ENCODE measurements at places on chromosomes 11 and 22.
A peak's percentile ranks its signal among the peaks of the same experiment; 100 is the strongest.

DNA sequence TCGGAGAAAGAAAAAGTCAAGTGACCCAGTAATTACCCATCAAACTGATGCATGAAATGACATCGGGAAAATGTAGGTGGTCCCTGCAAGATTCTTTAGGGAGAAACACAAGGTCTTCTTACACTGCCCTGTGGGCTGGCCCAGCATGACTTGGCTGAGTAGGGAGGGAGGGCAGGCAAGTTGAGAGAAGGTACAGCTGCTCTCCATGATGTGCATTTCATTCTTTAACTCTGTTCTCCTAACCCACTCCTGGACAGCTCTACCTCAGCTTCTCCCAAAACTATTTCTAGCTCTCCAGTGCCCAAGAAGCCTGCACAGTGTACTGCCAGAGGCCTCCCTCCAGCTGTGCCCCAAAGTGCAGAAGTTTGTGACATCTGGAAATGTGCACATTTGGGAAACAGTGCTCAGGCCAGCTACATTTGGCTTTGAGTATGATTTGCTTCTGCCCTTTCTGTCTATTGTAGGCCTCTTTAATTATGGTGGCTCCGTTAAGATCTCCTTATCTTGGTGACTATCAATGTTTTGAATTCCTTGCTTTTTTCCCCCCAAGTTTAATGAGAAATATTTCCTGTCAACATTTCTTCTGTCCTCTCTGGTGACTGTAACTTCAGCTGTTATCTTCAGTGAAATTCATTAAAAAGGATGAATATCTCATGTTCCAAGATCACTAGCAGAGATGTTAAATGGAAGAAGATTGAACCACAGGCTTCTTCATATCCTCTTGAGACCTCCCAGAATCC is 26.7 kb upstream of the PRSS23 start:
- no peak for DNase-seq

DNA sequence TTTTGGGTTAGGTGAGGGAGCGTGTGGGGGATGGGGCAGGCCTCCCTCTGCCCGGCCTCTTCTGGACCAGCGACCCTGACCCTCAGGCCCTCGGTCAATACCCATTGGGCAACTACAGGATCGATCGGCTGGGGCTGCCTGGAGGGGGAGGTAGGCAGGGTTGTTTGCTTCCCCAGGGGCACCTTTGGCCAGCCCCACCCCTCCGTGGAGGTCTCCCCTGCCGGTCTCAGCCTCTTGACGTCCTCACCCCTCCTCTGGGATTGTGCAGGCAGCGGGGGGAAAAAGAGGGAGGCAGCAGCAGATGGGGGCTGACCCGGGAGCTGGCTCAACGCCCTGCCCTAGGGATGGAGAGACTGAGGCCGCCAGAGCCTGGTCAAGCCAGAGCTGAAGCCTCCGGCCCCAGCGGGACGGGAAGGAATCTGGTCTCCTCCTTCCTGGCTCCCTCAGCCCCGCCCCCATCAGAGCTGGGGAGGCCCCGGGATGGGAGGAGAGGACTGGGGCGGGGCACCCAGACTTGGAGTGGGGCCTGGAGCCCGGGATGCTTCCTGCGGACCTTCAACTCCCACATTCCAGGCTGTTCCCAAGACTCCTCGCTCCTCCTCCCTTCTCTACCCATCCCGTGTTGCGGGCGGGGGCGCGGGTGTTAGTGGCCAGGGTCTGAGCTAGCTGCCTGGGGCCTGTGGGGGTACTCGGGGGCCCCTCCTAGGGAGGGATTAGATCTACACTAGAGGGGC is 14.4 kb upstream of the CDC42EP1 start:
- DNase-seq = no peak

- DNase-seq = no peak
These were observed 43.0 kb upstream of the EIF3D start for GRCh38 chr22:36571991-36572390.

- no peak for DNase-seq
These were observed 61.0 kb downstream of the RPS6KA4 start for GRCh38 chr11:64419818-64420485.

DNA sequence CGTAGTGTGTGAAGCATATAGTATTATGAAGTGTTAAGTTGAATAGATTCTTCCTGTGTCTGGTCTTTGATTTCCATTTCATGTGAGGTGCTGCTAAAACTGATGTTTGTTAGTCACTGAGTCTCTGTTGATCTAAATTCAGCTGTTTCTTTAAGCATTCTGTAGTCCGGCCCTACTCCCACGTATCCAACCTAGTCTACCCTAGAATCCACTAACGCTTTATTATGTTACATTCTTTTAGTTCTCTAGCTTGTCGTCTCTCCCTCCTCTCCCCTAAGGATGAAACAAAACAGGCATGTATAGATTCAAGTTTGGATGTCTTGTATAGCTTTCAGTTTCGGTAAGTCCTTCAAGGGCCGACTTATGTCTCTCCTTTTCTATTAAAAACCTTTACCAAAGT is 4.1 kb downstream of the WEE1 start:
- DNase-seq = no peak

GRCh38 chr22:39984006-39984405 is 10.7 kb upstream of the FAM83F start:
- no peak for DNase-seq

GRCh38 chr22:40631925-40632324 is 4.6 kb downstream of the MRTFA start:
- no peak for DNase-seq

- DNase-seq = no peak
These were observed 21.2 kb upstream of the PSMA1 start for GRCh38 chr11:14541192-14541947.

GRCh38 chr11:3006505-3007260 is 14.6 kb upstream of the NAP1L4 start:
- DNase-seq = no peak

- DNase-seq = no peak
These were observed 25.3 kb upstream of the PIK3C2A start for GRCh38 chr11:17233101-17233500.

GRCh38 chr11:58060939-58061672 is 30.4 kb downstream of the OR6Q1 start:
- DNase-seq = no peak

DNA sequence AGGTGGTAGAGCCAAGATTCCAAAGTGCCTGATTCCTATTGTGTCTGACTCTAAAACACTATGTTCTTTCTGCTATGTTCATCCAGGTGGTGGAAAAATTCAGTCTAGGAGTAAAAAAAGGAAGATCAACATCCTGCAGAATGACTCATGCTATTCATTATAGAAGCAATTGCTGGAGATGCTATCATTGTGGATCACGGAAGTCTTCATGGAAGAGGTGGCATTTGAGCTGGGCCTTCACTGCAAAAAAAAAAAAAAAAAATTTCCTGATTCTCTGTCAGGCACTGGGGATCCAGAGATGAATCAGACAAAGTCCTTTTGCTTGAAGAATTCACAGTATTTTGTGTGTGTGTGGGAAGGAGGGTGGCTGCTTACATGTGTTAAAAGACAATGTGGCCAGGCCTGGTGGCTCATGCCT is 1.4 kb upstream of the UVRAG start:
- DNase-seq = no peak

- DNase-seq = no peak
These were observed 23.2 kb upstream of the ST3GAL4 start for GRCh38 chr11:126332221-126332711.

GRCh38 chr11:86068138-86068871 is 579 bp downstream of the PICALM start:
- DNase-seq = peak; percentile 27

- DNase-seq = no peak
These were observed 32.7 kb downstream of the VSTM5 start for GRCh38 chr11:93817426-93818348.

DNA sequence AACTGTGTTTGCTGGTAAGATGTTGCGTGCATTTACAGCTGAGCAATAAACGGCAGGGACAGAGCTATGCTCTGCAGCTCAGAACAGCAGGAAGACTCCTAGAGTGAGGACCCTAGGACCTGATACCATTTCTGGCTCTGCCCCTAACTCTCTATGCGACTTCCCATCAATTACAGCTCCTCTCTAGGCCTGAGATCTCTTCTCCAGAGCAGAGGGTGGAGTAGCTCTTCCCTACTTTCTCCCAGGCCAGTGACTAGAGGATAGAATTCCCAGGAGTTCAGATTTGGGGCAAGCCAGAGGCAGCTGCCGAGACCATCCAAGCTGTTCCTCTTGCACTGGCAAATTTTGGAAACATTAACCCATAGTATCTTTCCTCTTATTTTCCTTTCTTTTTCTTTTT is 12.8 kb upstream of the SCGB1A1 start:
- DNase-seq = no peak

DNA sequence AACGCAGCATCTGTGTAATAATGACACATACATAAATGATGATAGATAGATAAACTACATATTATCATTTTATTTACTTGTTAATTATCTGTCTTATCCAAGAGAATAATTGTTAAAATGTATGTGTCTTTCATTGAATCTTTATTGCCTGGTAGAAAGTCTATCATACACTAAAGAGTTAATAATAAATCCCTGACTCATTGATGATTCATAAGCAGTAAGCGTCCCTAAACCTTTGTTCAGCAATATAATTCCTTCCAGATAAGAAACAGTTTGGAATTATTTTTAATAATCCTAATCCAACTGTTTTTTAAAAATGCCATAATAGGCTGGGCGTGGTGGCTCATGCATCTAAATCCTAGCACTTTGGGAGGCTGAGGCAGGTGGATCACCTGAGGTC is 655.6 kb upstream of the CNTN5 start:
- no peak for DNase-seq

DNA sequence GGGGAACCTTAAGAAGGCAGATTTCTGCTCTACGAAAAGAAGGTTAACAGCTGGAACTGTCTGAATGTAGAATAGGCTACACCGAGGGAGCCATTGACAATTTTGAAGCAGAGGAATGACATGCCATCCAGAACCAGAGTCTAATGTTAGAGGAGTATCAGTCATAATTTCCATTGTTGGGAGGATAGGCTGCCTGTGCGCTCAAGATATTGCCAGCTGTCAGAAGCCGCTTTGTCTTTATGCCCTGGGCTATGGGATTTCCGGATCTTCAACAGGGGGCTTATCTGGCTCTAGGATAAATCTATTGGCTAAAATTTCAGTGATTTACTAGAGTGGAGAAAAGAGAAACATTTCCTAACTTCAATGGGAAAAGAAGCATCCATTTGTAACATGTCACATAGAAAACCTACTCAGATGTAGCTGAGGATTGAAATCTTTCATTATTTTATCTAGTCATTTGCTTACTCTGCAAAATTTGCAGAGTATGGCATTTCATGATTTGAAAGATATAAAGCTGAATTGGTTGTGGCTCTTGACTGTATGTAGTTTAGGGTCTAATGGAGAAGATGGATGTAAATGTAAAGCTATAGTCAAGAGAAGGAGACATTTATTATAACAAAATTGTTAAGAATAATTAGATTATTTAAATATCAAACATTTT is 78.9 kb downstream of the ANO3 start:
- no peak for DNase-seq

- DNase-seq = no peak
These were observed 21.8 kb downstream of the MCAM start for GRCh38 chr11:119295178-119295577.

GRCh38 chr11:122229481-122230384 is 113.7 kb upstream of the BLID start:
- DNase-seq = no peak

DNA sequence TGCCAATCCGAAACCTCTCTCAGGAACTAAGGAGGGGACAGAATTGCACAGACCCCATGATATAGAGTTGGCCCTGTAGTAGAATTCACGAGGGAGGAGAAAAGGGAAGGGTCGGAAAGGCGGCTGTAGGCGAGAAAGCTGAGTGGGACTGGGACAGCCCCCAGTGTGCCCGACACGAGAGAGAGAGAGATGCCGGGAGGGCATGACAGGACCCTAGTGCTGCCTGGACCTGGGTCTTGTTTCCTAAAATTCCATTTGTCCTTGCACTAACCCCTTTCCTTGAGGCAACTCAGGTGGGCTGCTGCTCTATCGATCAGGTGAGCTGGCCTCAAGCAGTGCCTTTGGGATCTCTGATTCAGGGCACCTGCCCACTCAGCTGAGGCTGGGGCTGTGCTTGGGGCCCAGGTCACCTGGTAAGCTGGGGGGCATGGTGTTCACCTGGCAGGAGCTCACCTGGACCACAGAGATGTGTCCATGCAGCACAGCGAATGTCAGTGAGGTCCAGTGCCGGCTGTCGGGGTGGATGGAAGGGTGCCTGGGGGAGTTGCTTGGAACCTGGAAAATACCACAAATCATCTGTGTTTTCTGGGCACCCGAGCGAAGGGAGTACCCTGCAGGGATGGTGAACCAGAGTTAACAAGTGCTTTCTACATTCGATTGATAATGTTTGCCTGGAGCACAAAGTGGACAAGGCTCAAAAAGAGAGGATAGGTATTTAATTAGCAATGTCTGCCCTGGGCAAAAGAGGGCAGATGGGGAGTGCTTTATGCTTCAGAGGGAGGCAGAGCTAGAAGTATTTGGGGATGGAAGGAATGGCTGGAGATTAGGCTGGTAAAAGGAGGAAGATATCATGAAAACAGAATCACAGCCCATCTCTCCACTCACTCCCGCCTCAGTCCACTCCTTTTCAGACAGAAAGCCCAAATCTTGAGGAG is 61.6 kb downstream of the NAT10 start:
- DNase-seq = no peak

DNA sequence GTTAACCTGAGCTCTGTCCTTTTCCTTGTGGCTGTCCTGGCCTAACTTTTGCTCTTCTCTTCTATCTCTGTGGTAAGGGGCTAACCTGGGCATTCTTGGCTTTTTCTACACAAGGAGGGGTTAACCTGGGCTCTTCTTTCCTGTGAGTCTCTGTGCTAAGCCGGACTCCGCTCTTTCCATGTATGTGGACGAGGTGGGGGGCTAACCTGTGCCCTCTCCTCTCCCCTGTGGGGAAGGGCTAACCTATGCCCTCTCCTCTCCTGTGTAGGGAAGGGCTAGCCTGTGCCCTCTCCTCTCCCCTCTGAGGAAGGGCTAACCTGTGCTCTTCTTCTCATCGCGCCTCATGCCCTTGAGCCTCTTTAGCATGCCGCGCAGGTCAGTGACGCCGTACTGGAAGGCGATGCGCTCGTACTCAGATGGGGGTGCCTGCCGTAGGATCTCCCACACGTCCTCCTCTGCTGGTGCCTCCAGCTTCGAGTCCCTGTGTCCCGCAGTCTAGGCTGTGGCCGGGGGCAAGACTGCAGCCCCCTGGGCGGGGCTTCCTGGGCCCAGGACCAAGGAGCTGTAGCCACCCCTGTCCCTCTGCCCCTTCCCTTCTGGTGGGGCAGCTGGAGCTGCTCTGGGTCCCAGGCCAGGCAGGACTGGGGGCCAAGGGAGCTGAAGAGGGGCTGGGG is 6.5 kb downstream of the MYBPC3 start:
- DNase-seq = no peak
